ENCODE measurements at places on chromosomes 12 and 14. TPM values are rescaled to one million over a fixed set of nuclear protein-coding genes. Genes with fewer than 3 reads are reported as not detected.

Gene CCDC198
- not detected for total RNA-seq

Gene FOXN4
- total RNA-seq = not detected

Gene RNASE3
- total RNA-seq = not detected

Gene KRT83
- total RNA-seq = not detected

Gene KLRC4
- not detected for total RNA-seq

Gene CMA1
- total RNA-seq = 0.25 TPM

Gene TPH2
- not detected for total RNA-seq

Gene ASB2
- 19.8 TPM for total RNA-seq

Gene RAD9B
- total RNA-seq = 0.41 TPM

Gene BATF
- 152 TPM for total RNA-seq

Gene ST8SIA1
- total RNA-seq = 0.39 TPM

Gene TCP11L2
- 4.8 TPM for total RNA-seq

Gene OR6C2
- total RNA-seq = not detected

Gene PLBD2
- total RNA-seq = 16.2 TPM

GRCh38 chr12:6476489-6476888 is 6.0 kb upstream of the VAMP1 start:
- DNase-seq = no peak

DNA sequence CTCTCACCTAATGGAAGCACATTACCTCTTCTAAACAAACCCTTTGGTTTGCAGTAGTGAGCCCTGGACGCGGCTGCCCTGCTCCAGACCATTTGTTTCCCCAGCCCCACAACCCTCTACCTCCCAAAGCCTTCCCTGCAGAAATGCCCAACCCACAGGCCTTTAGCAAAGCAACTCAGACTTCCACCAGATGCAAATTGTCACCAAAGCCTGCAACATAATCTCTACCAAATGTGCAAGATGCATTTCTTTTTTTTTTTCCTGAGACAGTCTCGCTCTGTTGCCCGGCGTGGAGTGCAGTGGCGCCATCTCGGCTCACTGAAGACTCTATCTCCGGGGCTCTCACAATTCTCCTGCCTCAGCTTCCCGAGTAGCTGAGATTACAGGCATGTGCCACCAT is 56.2 kb downstream of the VWF start:
- DNase-seq = no peak

GRCh38 chr12:54051874-54052437 is 1.7 kb upstream of the HOXC4 start:
- DNase-seq = no peak

DNA sequence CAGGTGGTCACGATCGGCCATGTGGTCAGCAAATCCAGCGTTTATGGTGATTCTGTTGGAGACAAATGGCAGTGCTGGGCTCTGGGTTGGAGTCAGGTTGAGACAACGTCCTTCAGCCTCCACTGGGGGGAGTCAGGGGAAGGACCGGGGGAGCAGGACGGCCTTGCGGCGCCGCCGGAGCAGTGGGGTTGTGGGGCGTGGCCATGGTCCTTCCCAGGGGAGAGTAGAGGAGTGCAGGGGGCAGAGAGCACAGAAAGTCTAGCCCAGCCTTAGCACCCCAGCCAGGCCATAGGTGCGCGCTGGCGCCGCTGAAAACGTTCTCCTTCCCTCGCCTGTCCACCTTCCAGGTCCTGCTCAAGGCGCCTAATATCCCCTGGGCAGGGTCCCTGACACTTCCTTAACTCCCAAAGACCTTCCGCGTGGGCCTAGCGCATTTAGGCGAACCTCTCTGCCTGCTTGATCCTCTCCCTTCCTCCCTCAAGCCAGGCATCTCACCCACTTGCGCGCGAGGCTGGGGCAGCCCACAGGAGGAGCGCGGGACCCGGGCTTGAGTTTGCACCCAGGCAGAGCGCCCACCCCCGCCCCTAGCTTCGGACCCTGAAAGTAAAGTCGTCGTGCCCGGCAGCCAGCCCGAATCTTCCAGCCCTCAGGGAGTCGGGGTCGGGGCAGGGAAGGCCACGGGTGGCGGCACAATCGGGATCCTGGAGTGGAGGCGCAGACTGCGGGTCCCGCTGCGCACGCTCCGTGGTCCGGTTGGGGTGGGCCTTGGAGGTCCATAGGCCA is 3.1 kb upstream of the KIF26A start:
- no peak for DNase-seq

- DNase-seq = no peak
Observed at GRCh38 chr14:41605550-41606281, 960 bp upstream of the LRFN5 start.

GRCh38 chr12:32809196-32809595 is 53.5 kb upstream of the YARS2 start:
- no peak for DNase-seq

DNA sequence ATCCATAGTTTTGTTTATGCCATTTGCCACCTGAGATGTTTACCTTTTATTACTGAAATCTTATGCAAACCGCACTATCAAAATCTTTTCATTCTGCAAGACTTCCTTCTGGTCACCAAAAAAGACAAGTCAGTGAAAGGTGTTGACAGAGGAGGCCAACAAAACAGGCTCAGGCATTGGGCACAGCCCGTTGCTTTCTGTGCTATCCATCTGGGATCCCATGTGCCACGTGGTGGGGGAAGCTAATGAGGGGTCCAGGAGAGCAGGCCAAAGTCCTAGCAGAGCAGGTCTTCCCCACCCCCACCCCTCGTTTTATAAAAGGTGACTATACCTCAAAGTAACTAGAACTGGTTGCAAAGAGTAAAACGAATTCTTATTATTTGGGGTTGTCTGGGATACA is 1.2 kb downstream of the ALDH1L2 start:
- no peak for DNase-seq

GRCh38 chr12:116159593-116160200 is 117.8 kb downstream of the MED13L start:
- DNase-seq = no peak

DNA sequence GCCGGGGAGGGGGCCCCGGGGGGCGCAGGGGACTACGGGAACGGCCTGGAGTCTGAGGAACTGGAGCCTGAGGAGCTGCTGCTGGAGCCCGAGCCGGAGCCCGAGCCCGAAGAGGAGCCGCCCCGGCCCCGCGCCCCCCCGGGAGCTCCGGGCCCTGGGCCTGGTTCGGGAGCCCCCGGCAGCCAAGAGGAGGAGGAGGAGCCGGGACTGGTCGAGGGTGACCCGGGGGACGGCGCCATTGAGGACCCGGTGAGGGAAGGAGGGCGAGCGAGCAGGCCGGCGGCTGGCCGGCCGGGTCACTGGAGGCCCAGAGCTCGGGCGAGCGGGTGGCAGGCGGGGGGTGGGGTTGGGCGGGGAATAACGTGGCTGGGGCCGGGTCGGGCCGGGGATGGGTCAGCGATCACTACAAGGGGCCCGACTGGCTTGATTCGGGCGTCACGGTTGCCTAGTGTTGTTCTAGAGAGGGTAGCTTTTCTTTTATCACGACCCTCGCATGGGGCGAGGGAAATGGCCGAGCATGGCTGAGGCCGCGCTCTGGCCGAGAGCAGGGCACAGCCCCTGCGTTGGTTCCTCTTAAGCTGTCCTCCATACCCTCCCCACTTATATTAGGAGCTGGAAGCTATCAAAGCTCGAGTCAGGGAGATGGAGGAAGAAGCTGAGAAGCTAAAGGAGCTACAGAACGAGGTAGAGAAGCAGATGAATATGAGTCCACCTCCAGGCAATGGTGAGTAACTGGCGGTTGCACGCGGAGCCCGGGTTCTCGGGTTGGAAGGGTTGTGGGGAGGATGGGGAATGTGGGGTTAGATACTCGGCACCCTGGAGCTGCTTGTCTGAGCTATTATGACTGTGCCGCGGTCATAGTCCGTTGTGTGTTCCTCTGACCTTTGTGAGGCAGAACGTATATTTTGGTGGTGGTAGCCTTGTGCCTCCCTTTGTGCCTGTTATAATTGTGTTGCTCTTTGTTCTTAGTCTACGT is 603 bp downstream of the PABPN1 start:
- DNase-seq = peak; percentile 39

GRCh38 chr12:92261071-92261470 is 115.4 kb upstream of the BTG1 start:
- DNase-seq = no peak

GRCh38 chr12:110965574-110965973 is 45.2 kb upstream of the MYL2 start:
- no peak for DNase-seq

- no peak for DNase-seq
Observed at GRCh38 chr12:31231611-31232360, 94.2 kb downstream of the SINHCAF start.

- DNase-seq = no peak
Observed at GRCh38 chr14:77970646-77971045, 170.7 kb downstream of the ADCK1 start.

GRCh38 chr12:31880340-31880739 is 78.9 kb upstream of the RESF1 start:
- DNase-seq = no peak

- no peak for DNase-seq
Observed at GRCh38 chr14:55356913-55357312, 54.7 kb downstream of the ATG14 start.

GRCh38 chr12:120670667-120671066 is 16.3 kb upstream of the MLEC start:
- no peak for DNase-seq

DNA sequence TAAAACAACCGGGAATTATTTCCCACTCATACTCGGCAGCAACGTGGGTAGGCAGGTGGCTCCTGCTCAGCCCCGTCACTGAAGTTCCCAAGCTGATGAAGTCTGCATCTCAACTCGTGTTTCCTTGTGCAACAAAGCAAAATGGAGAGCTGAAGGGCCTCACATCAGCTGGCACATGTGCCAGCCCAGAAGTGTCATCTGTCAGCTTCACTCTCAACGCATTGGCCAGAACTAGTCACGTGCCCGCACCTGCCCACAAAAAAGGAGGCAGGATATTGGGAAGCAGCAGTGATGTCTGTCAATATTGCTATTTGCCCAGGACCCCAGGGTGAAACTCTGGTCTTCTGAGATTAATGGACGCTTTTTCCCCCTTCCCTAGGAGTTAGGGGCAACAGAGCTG is 344.0 kb downstream of the BCL11B start:
- no peak for DNase-seq

DNA sequence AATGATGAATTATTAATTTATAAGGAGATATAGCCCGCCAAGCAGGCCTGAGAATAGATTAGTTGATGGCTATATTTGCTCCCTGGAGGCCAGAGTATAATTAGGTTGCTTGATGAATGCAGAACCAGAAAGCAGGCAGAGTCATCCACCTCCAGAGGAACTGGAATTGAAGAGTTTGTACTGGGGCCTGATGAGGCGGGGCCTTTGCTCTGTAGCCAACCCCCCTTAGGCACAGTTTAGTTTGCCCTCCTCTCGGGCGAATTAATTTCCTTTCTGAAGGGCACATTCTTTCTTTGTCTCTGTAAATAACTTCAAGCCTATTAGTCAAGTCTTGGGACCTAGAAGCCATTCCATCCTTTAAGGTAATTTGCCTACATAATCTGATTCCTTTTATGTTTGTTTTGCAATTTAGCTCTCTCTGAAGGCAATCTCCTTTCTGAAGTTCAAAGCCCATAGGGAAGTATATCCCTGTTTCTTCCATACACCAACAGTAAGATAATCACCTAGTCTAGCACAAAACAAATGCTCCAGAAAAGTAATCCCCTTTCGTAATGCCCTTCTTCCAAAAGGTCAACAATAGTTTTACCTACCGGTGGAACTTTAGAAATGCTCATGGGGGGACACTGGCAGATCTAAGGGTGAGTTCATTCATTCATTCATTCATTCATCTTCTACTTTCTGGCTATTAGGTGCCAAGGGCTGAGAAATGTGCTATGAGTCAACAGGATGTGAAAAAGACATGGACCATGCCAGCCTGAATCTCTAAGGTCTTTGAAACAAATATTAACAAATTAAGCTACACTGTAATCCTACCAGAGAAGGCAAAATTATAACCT is 84.8 kb upstream of the NUDT4 start:
- DNase-seq = no peak

DNA sequence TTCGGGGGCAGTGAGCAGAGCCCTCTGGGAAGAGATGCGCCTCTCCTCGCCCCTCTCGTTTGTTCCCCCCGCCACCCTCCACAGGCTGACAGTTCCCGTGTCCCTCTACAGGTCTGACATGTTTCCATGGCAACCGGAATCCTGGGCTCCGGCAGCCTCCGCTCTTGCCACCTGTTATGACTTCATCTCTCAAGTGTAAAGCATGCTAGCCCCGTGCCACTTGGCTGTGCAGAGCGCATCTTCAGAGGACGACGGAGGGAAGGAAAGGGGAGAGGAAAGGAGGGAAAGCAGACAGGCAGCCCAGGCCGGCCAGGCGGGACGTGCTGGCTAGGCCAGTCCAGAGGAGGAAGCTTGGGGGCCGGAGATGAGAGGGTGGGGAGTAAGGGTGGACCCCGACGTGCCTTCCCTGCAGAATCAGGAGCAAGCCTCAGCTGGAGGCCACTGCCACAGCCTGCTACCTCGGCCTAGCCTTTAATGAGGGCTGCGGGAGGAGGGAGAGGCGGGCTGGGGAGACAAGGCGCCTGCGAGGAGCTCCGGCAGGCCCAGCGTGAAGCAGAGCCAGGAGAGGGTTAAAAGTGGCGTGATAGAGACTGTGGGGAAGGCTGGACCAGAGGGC is 214.3 kb downstream of the DPF3 start:
- DNase-seq = no peak

- DNase-seq = no peak
Observed at GRCh38 chr12:94673496-94673895, 23.1 kb upstream of the TMCC3 start.

GRCh38 chr14:49634547-49635334 is at the start of gene DNAAF2:
Gene DNAAF2, minus strand, starts transcription at chr14:49635244. Its CDS starts 95 bp downstream, at chr14:49635149.
- DNase-seq = peak; percentile 60

DNA sequence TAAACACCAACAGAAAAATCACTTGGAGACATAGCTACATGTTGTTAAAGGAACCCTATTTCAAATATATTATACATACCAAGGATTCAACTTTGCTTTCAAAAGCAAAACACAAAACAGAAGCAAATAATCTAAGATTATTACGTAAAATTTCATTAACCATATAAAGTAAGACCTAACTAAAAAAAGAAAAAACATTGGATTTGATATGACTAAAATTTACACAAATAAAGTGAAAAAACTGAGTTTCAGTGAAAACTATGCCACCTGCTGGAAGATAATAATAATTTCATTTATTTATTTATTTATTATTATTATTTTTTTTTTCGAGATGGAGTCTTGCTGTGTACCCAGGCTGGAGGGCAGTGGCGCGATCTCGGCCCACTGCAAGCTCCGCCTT is 45.2 kb downstream of the WDHD1 start:
- DNase-seq = no peak

All from activated T-helper 2 cell treated with anti-CD3 and anti-CD28 coated beads, Interferon-gamma antibody, Interleukin-2, Interleukin-4, amounts not matched to agents 10 μg/mL and 5 μg/mL and 100 μg/mL, durations not matched to agents 14 hours and 24 hours and 36 hours (primary cell).